ENCODE measurements at places on chromosomes 5 and 9.
A peak's percentile ranks its signal among the peaks of the same experiment; 100 is the strongest.

- no peak for DNase-seq
Measured at GRCh38 chr9:19130436-19130835, 3.1 kb upstream of the PLIN2 start.

DNA sequence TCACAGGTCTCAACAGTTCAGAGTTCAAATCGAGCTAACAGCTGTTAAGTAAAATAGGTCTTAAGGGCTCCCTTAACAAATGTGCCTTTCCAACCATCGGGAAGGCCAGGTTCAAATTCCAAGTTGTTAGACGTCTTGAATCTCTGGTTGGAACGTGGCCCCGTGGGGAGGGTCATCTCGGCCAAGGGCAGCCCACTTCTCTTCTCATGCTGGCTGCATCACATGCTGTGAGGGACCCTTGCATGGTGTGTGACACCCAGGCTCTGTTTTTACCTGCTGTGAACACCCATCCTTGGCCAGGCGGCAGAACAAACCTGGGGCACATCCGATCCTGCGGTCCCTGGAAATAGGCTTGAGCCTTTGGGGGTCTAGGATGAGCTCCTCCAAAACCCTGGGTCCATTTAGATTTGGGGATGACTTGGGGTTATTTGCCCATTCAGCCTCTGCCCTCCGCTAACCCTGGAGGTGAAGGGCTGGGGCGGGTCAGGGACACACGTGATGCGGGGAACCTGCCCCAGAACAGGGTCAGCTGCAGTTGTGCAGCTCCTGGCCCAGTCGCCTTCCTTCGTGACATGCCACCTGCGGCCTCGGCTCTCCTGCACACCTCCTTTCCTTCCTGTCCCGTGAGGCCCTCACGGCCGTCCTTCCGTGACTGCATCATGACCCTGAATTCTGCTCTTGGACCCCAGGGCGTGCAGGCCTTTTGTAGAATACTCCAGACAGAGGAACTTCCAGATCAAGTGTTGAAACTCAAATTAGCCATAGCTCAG is 45.9 kb downstream of the BOD1 start:
- DNase-seq = no peak

DNA sequence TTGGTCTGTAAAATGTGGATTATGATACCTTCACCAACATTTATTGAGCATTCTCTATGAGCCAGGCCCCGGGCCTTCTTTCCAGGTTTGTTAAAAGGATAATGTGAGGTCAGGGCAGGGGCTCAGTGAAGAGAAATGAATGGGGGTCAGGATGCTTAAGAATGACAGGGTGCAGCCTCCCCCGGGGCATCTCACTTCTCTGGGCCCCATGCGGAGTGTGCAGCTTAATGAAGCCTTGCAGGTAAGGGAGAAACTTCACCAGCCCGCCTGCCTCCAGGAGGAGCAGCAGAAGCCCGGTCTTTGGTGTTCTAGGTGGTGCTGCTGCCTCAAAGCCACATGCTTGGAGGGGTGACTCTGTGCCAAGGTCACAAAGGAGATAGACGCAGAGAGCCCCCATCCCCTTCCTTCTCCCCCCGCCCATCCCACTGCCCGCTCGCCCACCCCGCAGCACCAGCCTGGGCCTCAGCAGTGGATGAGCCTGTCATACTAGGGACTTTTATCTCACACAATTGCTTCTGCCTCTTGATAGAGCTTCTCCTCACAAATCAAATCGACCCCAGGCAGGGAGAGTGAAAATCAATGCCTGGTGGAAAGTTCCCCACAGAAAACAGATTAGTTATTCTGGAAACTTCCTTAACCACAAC is 244.8 kb downstream of the PBX3 start:
- DNase-seq = no peak

GRCh38 chr5:134976841-134977240 is 9.1 kb downstream of the CATSPER3 start:
- DNase-seq = no peak

- DNase-seq = peak; percentile 81
Measured at GRCh38 chr5:157265714-157266285, at the start of gene CYFIP2. Gene CYFIP2 (plus strand): TSS chr5:157266123. CDS start chr5:157285362, 19,239 bp downstream.

- DNase-seq = no peak
Measured at GRCh38 chr5:6804766-6805501, 91.7 kb downstream of the TENT4A start.

DNA sequence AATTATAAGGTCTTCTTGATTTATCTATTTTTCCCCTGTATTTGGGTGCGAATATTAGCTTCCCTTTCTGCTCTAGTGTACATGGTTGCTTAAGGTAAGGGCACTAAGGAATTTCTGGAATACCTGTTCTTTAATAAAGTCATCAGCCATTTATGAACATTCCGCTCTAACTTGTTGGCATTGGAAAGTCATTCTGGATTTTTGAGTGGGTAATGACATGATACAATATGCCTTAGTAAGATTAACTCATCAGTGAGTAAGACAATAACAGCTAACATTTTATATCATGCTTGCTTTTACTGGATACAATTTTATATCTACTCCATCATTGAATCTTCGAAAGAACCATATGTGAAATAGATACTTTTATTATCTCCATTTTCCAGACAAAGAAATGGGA is 196.1 kb downstream of the ARRDC3 start:
- DNase-seq = no peak

DNA sequence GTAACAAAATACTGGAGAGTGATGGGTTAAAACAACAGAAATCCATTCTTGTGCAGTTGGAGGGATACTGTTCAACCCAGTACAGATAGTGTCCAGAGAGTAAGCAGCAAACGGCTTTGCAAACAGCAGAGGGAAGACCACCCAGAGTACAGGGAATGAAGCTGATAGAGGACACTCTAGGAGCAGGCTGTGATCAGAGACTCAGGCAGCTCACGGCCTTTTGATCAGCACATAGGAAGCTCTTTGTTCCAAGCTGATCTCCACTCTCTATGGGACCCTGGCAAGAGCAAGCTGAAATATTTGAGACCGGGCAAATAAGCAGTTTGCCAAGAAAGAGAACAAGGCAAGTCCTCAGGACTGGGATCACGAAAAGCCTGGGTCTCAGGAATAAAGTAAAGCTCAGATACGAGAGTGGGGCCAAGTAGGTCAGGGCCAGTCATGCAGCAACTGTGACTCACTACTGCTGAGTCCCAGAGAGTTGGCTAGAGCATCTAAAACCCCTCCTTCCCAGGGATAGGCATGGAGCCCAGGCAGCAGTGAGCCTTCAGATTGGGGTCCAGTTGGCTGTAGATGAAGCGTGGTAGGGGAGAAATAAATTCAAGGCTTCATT is 52.4 kb downstream of the MELK start:
- DNase-seq = no peak

DNA sequence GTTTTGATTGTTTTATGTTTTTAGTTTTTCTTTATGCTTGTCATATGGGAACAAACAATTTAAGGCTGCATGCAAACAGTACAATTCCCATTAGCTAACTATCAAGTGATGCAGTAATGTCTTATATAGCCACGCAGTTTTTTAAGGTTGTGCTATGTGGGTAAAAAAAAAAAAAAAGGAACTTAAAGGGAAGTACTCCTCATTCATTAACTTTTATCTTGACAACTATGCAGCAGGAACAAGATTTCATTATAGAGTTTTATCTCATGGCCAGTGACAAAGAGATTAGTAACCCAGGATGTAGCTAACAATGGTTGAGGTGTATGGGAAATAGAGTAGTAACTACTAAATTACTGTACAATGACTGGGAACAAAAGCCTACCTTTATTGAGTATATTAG is 1008.2 kb upstream of the CDH9 start:
- no peak for DNase-seq

GRCh38 chr9:77744841-77745430 is 96.8 kb upstream of the GNA14 start:
- DNase-seq = no peak

DNA sequence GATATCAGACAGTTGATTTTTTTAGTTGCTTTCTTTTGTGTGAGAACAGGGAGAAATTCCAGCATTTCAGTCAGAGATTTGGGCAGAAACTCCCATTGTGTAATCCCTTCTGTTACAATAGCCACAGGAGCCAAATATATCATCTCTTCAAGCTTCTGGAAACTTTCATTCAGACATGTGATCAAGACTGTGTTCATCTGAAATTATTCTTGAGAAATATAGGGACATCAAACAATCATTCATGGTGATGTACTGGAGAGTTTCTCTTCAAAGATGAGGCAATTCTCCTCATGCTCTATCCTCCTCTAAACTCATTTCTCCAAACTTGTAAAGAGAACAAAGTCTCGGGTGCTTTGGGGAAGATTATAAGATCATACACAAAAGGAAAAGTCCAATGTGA is 35.2 kb upstream of the CSNK1G3 start:
- DNase-seq = no peak

GRCh38 chr9:38119560-38120236 is 50.7 kb upstream of the SHB start:
- DNase-seq = no peak

DNA sequence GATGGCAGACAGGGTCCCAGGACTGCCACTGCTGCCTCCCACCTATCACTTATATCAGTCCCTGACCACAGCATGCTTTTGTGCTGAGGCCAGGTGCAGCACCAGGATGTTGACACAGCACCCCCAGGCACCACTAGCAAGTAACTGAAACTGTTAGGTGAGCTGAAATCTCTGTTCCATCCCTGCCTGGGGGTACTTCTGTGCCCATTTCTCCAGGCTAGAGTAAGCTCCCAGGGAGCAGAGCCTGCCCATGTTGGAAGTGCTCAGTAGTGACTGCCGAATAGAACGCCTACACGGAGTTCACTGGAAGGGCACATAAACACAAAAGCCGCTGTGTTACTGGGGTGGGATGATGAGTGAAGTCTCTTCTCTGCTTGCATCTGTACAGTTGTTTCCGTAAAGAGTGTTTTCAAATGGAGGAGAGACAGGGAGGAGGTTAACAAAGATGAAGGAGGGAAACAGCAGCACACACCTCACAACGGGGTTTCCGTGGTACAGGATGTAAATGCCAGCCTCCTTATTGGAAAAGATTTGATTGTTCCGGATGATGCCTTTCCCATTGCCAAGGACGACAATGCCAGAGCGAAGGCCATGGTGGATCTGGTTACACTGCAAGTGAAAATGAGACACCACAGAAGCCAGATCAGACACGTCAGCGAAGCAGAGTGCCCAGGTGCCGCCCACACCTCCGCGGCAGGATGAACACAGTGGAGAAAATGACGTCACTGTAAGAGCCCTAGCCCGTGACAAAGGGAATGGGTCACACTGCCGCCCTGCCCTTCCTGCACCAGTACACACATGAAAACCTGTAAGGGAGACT is 43.1 kb downstream of the POLR1E start:
- DNase-seq = peak; percentile 82

GRCh38 chr5:42974536-42974935 is 65.6 kb downstream of the ANXA2R start:
- DNase-seq = no peak

DNA sequence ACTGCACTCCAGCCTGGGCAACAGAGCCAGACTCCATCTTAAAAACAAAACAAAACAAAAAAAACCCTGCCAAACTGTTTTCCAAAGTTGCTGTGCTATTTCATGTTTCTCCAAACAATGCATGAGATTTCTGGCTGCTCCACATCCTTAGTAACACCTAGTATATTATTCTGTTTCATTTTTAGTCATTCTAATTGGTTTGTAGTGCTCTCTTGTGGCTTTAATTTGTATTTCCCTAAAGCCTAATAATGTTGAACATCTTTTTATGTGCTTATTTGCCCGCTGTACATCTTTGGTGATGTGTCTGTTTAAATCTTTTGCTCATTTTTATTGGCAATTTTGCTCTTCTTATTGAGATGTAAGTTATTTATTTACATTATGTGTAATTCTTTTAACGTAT is 18.4 kb upstream of the TTC1 start:
- DNase-seq = no peak

DNA sequence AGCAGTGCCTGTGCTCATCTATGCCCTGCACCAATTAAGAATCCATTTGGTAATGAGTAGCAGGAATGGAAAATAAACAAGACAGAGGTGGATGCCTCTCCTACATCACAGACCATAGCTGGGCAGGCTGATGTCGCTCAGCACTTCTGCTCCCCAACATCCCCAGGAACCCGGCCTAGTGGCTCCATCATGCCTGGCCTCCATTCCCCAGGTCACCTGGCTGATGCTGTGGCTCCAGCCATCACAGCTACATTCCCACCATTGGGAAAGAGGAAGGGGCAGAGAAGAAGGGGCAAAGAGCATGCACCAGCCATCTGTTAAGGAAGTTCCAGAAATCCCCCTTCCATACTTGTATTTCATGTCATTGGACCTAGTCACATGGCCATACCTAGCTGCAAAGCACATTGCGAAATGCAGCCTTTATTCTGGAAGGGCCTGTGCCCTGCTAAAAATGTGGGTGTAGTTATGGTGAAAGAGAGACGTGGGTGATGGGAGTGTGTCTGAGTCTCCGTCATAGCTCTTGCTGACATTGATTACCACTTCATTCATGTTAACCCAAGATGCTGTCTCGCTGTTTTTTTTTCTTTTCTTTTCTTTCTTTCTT is 86.1 kb upstream of the ADAMTS2 start:
- no peak for DNase-seq

DNA sequence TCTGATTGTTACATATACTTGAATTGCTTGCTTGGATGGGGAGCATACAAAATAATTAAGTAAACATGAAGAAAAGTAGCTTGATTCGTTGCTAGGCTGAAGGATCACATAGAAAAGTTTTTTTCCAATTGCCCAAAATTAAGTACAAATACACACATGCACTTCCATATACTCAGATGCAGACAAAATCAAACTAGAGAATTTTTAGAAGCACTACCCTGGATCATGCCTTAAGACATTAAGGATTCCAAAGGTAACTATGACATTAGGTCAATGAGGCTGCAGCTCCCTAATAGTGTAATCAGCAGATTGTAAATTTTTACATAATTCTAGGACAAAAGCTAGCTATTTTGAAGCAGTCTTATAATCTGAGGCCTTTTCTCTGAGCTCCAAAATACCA is 216.9 kb upstream of the TMEM161B start:
- DNase-seq = no peak

DNA sequence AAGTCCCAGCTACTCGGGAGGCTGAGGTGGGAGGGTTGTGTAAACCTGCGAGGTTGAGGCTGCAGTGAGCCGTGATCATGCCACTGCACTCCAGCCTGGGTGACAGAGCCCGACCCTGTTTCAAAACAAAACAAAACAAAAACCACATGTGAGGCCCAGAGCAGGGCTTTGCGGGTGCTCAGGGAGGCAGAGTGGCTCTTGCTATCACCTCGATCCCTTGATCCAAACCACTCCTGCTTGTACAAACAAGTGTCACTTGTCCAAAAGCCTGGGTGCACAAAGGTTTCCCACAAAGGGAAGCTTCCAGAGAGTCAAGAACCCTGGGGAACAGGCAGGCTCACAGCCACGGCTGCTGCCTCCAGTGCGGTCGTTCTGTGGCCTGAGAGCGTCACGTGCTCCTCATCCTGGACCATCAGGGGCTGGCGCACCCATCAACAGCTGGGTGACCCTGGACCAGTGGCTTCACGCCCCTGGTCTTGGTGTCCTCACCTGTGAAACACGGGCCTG is 162.7 kb downstream of the C9orf50 start:
- DNase-seq = peak; percentile 82

DNA sequence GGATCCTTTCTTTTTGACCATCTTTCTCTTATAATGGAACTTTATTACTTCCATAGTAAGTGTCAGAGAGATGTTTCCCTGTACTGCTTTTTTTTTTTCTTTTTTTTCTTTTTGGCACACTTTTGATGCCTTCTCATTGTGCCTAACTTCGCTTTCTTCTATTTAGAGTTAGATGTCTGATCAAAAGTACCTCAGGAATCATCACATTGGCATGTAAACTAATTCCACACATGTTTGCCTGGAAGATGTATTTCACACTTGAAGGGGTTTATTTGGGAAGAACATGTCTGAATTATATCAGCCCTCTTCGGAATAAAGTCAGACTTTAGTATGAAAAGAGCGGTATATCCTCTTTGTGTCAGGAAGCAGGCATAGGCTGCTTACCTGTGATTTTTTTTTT is 35.1 kb downstream of the SMARCA2 start:
- no peak for DNase-seq

Data from CD4-positive, alpha-beta T cell treated with Interleukin-2 at 100 ng/mL for 4 hours (primary cell).